SJSA1 (cell line): ENCODE measurements at places on chromosomes 5 and 9. TPM values are rescaled to one million over a fixed set of nuclear protein-coding genes. Genes with fewer than 3 reads are reported as not detected.
A peak's percentile ranks its signal among the peaks of the same experiment; 100 is the strongest.

The SPATA31D3 gene
- not detected in 2 replicates for total RNA-seq

The PCDH1 gene
- 0.53 TPM in 1 of 2 replicates, not detected in the other for total RNA-seq

The AFF4 gene
- 31.6 and 55.6 TPM in 2 replicates for total RNA-seq

DNA sequence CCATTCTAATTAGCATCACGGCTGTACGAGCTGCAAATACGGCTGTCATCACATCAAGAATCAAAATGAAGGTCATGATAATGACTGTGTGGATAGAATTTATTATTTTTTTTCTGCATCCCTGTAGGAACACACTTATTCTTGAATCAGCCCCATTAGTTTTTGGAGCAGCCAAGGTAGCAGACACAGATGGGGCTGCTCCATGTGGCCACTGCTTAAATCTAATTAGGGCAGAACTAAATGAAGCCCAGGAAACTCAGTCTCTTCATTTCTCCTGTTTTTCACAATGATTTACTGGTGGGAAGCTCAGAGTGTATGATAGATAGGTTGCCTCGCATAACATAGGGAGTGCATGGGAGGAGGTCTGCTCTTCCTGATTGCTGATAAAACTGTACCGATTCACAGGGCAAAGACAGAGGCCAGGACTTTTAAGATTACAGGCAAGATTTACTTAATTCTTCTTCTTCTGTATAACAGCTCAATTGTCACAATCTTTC lies 275.5 kb downstream of the GLIS3 start:
- no peaks in the 10 kb centered on the region for H3K4me1 ChIP-seq
- no peak overlapping the region for H3K27ac ChIP-seq
- H3K4me3 ChIP-seq, result no peak overlapping the region
- no peaks in the 10 kb centered on the region for H3K36me3 ChIP-seq

GRCh38 chr9:132169672-132170392 lies 8.0 kb downstream of the NTNG2 start:
- H3K27me3 ChIP-seq, result peaks cover 54% of the 10 kb centered on the region
- no peaks in the 10 kb centered on the region for H3K36me3 ChIP-seq
- no peak overlapping the region for H3K4me3 ChIP-seq
- no peak overlapping the region for H3K27ac ChIP-seq

DNA sequence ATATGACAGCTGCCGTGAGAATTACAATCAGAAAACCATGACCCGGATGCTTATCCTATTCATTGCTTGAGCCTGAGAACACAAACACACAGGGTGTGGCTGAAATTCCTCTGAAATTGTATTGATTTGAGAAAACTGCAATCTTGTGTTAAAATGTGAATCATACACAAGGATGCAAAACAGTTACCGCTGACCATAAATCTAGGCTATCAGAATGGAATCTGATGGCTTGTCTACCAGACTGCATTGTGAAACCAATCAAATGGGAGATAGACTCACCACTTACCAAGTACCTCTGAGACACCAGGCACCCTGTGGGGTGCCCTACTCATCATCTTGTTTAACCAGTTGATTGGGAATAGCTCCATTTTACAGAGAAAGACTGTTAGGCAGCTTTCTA lies 188.7 kb upstream of the MSX2 start:
- no peak overlapping the region for H3K4me3 ChIP-seq
- DNase-seq, result no peak
- no peaks in the 10 kb centered on the region for H3K36me3 ChIP-seq

- no peak overlapping the region for H3K4me3 ChIP-seq
- 0 out of 2 replicates have a peak, but pooled peaks cover 4% of the 10 kb centered on the region for H3K4me1 ChIP-seq
- no peaks in the 10 kb centered on the region for H3K27me3 ChIP-seq
- no peaks in the 10 kb centered on the region for H3K36me3 ChIP-seq
These were observed 165.6 kb upstream of the IER5L start for GRCh38 chr9:129343424-129344375.

- H3K4me3 ChIP-seq, result no peak overlapping the region
- H3K27me3 ChIP-seq, result no peaks in the 10 kb centered on the region; the same call in 1 of the 2 replicates
- DNase-seq, result no peak
These were observed 17.0 kb upstream of the CMBL start for GRCh38 chr5:10324518-10325370.

DNA sequence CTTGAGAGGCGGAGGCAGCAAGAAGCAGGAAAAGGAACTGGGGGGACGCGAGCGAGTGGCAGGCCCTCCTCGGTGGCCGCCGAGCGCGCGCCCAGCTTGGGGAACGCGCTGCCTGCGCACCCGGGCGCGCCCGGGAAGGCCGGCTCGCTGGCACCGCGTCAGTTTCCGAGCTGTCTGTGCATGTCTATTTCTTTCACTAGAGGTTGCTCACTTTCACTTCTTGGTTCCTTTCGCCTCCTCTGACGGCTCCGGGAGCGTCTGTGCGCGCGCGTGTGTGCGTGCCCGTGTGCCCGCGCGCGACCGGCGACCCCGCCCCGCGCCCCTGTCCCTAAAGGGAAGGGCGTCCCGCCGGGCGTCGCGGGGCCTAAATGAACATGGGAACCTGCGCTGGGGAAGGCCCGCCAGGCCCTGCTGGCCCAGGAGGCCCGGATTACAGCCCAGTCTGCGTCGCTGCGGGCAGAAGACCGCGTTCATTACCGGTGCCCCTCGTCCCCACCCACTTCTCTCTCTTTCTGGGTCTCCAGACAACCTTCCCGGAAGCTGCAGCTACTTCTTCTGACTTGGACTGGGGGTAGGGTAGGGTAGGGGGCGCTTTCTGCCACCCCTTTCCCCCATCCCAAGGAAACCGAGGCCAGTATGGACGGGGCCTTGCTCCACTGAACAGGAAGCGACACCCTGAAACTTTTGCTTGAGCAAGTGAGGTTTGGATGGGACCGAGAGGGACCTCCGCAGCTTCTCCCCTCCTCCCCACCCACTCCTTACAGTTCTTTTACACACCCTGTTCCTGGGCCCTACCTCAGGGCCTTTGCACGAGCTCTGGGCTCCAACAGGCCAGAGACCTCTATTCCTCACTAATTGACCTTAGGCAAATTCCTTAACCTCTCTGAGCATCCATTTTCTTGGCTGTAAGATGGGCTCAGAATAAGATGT lies 205.8 kb upstream of the IER5L start:
- peak overlapping the region; percentile 40 for H3K4me3 ChIP-seq
- peak; percentile 31 for DNase-seq
- H3K27ac ChIP-seq, result no peak overlapping the region
- H3K27me3 ChIP-seq, result no peaks in the 10 kb centered on the region

DNA sequence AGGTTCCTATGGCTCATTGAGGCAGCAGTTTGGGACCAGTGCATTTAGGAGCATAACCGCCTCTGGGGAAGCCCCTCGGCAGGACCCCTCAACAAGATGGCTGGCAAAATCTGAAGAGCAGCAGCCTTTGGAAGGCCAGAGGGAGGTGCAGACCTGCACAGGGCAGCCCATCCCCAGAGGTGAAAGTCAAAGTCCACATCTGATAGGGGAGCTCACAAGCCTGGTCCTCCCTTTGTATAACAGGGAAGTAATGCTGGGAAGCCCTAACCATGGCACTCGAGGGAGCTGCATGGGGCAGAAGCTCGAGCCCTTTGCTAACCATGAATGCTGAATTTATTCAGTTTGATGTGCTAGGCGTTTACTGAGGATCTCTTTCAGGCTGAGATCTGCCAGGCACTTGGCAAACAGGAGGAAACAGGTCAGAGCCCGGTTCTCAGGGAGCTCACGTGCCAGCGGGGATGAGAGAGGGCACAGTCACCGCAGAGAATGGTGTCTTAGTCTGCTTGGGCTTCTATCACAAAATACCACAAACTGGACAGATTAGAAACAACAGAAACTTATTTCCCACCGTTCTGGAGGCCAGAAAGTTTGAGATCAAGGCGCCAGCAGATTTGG lies 114.1 kb downstream of the GABBR2 start:
- DNase-seq, result no peak
- no peaks in the 10 kb centered on the region for H3K36me3 ChIP-seq
- H3K4me1 ChIP-seq, result no peaks in the 10 kb centered on the region
- no peak overlapping the region for H3K4me3 ChIP-seq

DNA sequence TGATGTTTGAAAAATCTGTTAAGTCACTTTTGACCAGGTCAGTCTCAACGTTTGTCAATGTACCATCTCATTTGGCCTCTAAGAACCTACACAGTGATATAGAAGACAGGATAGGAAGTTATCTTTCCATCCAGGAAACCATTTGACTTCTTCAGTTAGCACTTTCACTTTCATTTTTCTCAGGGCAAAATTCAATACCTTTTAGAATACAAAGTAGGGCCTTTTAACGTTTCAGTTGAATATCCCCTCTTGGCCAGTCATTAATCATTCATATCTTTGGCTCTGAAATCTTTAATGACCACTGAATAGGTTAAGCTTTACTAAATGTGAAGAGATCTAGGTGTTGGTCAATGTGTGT lies 101.1 kb upstream of the GNAQ start:
- no peaks in the 10 kb centered on the region for H3K36me3 ChIP-seq
- H3K4me3 ChIP-seq, result peak overlapping the region; percentile 13
- peak overlapping the region; percentile 12; the same call in 1 of the 2 replicates for H3K27ac ChIP-seq
- no peak for DNase-seq
- peaks cover 5% of the 10 kb centered on the region; the same call in 1 of the 2 replicates for H3K4me1 ChIP-seq
- no peaks in the 10 kb centered on the region for H3K27me3 ChIP-seq

DNA sequence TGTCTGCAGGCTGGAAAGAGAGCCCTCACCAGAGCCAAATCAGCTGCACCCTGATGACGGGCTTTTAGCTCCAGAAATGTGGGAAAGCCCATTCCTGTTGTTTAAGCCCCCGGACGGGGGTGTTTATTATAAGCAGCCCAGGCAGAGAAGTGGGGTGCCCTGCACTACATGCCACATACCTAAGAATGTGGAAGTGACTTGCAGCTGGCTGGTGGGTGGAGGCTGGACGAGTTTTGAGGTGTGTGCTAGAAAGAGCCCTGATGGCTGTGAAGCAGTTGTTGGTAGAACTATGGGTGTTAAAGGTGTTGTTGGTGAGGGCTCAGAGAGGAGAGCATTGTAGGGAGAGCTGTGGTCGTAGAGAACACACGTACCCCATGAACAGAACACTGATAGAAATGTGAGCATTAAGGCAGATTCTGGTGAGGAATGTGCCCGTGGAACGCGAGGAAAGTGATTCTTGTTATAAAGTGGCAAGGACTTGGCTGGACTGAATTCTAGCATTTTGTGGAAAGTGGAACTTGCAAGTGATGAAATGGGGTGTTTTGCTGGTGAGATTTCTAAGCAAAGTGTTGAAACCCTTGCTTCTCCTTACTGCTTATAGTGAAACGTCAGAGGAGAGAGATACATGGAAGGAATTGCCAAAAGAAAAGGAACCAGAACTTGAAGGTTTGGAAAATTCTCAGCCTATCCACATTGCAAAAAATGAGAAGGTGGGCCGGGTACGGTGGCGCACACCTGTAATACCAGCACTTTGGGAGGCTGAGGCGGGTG lies 38.9 kb downstream of the AHRR start:
- no peak overlapping the region for H3K4me3 ChIP-seq
- no peak for DNase-seq
- peaks cover 47% of the 10 kb centered on the region for H3K36me3 ChIP-seq
- H3K27me3 ChIP-seq, result no peaks in the 10 kb centered on the region

- no peak overlapping the region for H3K27ac ChIP-seq
- no peaks in the 10 kb centered on the region; the same call in 1 of the 2 replicates for H3K36me3 ChIP-seq
- H3K4me3 ChIP-seq, result no peak overlapping the region
These were observed 59.5 kb upstream of the UBAC1 start for GRCh38 chr9:136020671-136021070.

DNA sequence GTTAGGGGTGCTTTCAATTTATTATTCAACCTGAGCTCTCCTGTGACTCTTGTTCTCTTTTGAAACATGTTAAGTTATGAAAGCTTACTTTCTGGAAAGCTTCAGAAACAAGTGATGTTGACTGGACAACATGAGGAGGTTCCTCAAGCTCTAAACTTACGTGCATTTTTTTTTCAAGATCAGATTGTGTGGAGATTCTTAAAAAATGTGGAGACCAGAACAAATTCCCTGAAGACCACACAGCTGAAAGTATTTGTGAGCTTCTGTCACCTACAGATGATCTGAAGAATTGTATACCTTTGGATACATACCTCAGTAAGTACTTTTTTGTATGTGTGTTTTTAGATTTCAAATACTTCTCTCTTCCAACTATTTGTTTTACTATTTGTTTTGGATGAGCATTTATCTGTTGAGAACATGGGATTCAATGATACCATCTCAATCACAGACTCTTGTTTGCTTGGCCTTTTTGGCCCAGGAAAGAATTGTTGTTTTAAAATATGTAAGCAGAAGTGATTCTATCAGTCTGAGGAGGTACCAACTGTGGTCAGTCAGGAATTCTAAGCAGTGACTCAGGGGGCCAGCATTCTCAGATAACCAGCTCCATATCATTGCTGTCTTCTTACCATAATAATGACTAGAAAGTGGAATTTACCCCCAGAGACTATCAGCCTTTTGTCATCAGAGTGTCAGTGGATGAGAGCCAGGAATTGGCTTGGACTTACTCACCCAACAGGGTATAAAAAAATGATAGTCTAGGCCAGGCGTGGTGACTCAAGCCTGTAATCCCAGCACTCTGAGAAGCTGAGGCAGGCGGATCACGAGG lies 34.4 kb upstream of the GLIPR2 start:
- peaks cover 35% of the 10 kb centered on the region for H3K4me1 ChIP-seq
- no peaks in the 10 kb centered on the region for H3K36me3 ChIP-seq
- peak overlapping the region; percentile 78 for H3K27ac ChIP-seq

DNA sequence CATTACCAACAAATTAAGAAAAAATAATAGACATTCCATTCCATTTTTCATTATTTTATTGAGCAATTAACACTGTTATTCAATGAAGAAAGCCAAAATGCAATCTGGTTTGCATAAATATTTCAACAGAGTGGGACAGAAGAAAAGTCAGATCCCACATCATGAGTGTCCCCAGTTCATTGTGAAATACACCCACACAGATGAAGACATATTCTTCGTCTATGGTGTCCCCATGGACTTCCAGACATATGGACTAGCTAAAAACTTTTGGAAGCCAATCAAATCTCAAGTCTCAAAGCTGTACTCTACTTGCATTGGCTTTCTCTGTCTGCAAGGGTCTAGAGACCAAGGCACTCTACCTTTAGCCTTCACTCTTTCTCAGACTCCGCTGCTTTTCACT lies 194.3 kb downstream of the SEMA5A start:
- no peak for DNase-seq
- no peak overlapping the region for H3K4me3 ChIP-seq
- H3K36me3 ChIP-seq, result no peaks in the 10 kb centered on the region
- no peaks in the 10 kb centered on the region for H3K27me3 ChIP-seq
- H3K27ac ChIP-seq, result no peak overlapping the region

GRCh38 chr9:133661846-133662540 lies 25.8 kb downstream of the DBH start:
- H3K36me3 ChIP-seq, result no peaks in the 10 kb centered on the region
- DNase-seq, result no peak
- 0 out of 2 replicates have a peak, but pooled peaks cover 3% of the 10 kb centered on the region for H3K27me3 ChIP-seq
- peaks cover 4% of the 10 kb centered on the region for H3K4me1 ChIP-seq

GRCh38 chr5:108381350-108381953 lies 446 bp downstream of the FBXL17 start:
- peak overlapping the region; percentile 80 for H3K27ac ChIP-seq
- peaks cover 17% of the 10 kb centered on the region for H3K4me1 ChIP-seq
- H3K36me3 ChIP-seq, result peaks cover 14% of the 10 kb centered on the region
- no peaks in the 10 kb centered on the region for H3K27me3 ChIP-seq
- peak; percentile 77 for DNase-seq

DNA sequence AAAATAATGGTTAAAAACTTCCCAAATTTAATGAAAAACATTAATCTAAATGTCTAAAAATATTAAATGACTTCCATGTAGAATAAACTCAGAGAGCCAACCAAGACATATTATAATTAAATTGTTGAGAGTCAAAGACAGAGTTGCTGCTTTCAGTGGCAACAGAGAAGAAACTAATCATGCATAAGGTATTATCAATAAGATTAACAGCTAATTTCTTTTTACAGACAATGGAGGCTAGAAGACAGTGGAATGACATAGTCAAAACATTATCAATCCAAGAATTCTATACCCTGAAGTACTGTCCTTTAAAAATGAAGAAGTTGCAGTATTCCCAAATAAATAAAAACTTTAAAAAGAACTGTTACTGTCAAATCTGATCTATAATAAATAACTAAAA lies 268.7 kb downstream of the IRX2 start:
- no peak for DNase-seq
- no peak overlapping the region for H3K4me3 ChIP-seq
- H3K36me3 ChIP-seq, result no peaks in the 10 kb centered on the region
- H3K4me1 ChIP-seq, result no peaks in the 10 kb centered on the region
